ENCODE measurements at places on chromosomes 2 and 18. TPM values are rescaled to one million over a fixed set of nuclear protein-coding genes. Genes with fewer than 3 reads are reported as not detected.

The ANKRD62 gene
- polyA plus RNA-seq: not detected

- no peak overlapping the region for H3K4me3 ChIP-seq
- no peaks in the 10 kb centered on the region for H3K27me3 ChIP-seq
- no peak overlapping the region for H3K27ac ChIP-seq
- no peaks in the 10 kb centered on the region for H3K4me1 ChIP-seq
These were observed 66.5 kb downstream of the DPP4 start for GRCh38 chr2:162007447-162008040.

The TMEM198 gene
- 4.7 TPM for polyA plus RNA-seq

The VWA3B gene
- polyA plus RNA-seq: not detected

GRCh38 chr2:17719562-17720371, 33.8 kb downstream of the SMC6 start:
- no peaks in the 10 kb centered on the region for H3K27me3 ChIP-seq
- no peaks in the 10 kb centered on the region for H3K4me1 ChIP-seq
- H3K4me3 ChIP-seq: no peak overlapping the region
- H3K27ac ChIP-seq: 0 out of 2 replicates have a peak overlapping the region, but pooled peaks have one; percentile 5
- peak; percentile 24 for DNase-seq

The TTC21B gene
- polyA plus RNA-seq: 9.6 TPM

GRCh38 chr18:27808683-27809082, 368.2 kb downstream of the CDH2 start:
- DNase-seq: no peak
- H3K27ac ChIP-seq: no peak overlapping the region
- H3K36me3 ChIP-seq: no peaks in the 10 kb centered on the region
- no peaks in the 10 kb centered on the region for H3K4me1 ChIP-seq

DNA sequence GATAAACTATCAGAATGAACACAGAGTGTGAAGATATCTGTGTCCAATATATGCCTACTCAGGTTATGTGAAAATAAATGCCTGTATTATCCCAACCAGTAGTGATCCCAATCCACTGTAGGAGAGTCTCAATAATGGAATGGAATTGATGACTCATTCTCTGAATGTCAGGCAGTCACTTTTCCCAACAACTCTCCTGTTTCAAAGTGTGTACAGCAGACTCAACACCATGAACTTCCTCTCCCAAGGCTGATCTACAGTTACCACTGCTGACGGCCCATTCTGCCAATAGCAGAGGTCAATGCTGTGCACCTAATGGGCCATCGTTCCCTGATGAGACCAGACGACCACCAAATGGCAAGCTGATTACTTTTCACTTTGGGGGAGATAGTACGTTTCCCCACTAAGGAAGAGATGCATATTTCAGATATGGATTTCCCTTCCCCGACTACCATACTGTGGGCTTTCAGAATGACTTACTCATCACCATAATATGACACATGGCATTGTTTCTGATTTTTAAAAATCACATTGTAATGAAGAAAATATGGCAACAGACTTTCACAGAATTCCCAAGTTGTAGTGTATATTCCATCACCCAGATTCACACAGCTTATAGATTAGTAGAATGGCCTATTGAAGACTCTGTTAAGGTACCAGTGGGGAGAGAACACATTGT, 601.7 kb upstream of the VRK2 start:
- DNase-seq: no peak
- H3K27ac ChIP-seq: peak overlapping the region; percentile 43
- H3K4me3 ChIP-seq: no peak overlapping the region
- H3K27me3 ChIP-seq: no peaks in the 10 kb centered on the region

GRCh38 chr18:3148930-3149535, 70.7 kb downstream of the MYOM1 start:
- no peak overlapping the region for H3K4me3 ChIP-seq
- H3K4me1 ChIP-seq: no peaks in the 10 kb centered on the region
- no peak for DNase-seq
- H3K27ac ChIP-seq: no peak overlapping the region

The ATP6V1B1 gene
- 6.1 TPM for polyA plus RNA-seq

The HOXD4 gene
- 1.6 TPM for polyA plus RNA-seq

- H3K4me3 ChIP-seq: no peak overlapping the region
- no peak for DNase-seq
- peaks cover 15% of the 10 kb centered on the region for H3K27me3 ChIP-seq
- no peaks in the 10 kb centered on the region for H3K36me3 ChIP-seq
- no peak overlapping the region for H3K27ac ChIP-seq
- no peaks in the 10 kb centered on the region for H3K4me1 ChIP-seq
These were observed 25.8 kb upstream of the ERICH2 start for GRCh38 chr2:170744248-170745002.

The USP37 gene
- 1.4 TPM for polyA plus RNA-seq

The ANKRD30BL gene
- not detected for polyA plus RNA-seq

- H3K27me3 ChIP-seq: no peaks in the 10 kb centered on the region
- H3K27ac ChIP-seq: no peak overlapping the region
- no peaks in the 10 kb centered on the region for H3K4me1 ChIP-seq
- no peak overlapping the region for H3K4me3 ChIP-seq
- no peak for DNase-seq
These were observed 10.1 kb downstream of the NTSR2 start for GRCh38 chr2:11659851-11660250.

DNA sequence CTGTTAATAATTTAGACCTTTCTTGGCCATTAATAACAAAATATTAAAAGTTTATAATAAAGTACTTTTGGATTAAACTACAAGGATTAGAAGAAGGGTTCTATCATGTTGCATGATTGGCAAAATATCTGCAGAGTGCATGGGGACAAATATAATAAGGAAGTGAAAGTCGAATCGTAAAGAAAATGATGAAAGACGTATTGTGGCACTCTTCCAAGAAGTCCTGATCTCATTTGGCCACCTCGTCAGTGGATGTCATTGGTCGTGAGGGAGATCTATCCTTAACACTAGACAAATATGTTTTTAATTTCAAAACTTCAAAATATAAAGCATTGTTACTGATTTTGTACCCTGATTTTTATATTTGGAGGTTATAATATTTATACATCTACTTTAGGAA, 197.7 kb upstream of the STON1 start:
- peaks cover 8% of the 10 kb centered on the region for H3K36me3 ChIP-seq
- H3K4me3 ChIP-seq: no peak overlapping the region
- H3K27ac ChIP-seq: no peak overlapping the region
